ENCODE measurements at places on chromosomes 1 and 21.
A peak's percentile ranks its signal among the peaks of the same experiment; 100 is the strongest.

DNA sequence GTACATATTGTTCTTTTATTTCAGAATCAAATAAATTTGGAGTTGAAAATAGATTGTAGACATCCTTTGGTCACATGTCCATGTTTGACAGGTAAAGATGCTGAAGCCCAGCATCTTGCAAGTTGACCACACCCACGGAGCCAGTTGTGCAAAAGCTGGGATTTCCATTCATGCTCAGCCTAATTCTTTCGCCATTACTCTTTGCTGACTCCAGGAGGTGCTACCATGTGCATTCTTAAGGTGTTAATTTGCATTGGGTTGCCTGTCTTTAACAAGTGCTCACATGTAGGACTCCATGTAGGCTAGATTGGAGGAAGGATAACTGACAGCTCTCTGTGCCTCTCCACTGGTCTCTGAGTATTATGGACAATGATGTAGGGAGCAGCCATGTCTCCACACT is 660.7 kb downstream of the LMO4 start:
- DNase-seq = no peak

DNA sequence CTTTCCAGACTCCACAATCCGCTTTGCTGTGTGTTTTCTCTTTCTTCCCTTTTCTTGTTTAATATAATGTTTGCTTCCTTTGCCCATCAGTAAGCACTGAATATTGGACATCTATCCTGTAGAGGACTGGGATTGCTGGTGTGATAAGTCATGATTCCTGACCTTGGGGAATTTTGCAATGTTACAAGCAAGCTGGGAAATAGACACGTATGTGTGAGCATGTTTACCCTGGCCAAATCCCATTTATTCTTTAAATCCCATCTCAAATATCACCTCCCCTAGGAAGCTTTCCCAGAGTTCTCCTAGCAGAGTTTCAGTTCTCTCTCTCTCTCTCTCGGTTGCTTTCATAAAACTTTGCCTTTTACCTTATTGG is 155.3 kb downstream of the ROR1 start:
- DNase-seq = peak; percentile 25

DNA sequence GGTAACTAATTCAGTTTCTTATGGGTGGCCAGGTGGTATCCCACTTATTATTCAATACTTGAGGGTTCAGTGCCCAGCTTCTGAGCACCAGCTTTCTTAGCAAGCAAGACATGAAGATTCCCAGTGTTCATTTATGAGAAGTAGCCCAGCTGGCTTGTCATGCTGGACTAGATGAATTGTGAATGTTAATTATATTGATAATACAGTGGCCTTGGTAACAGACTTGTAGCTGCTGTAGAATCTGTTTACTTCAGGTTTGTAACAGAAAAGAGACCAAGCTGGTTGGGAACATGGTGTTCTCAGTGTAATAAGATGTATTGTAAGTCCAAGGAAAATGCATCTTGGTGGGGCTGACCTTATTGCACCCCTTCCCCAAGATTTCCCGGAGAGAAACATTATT is 10.1 kb downstream of the AHCYL1 start:
- DNase-seq = no peak

GRCh38 chr1:230068952-230069684 is 2.1 kb downstream of the GALNT2 start:
- no peak for DNase-seq

GRCh38 chr1:63010913-63011660 is 227.2 kb downstream of the ATG4C start:
- peak; percentile 10 for DNase-seq

- DNase-seq = peak; percentile 33
Observed at GRCh38 chr21:31222142-31222541, 121.9 kb downstream of the TIAM1 start.

DNA sequence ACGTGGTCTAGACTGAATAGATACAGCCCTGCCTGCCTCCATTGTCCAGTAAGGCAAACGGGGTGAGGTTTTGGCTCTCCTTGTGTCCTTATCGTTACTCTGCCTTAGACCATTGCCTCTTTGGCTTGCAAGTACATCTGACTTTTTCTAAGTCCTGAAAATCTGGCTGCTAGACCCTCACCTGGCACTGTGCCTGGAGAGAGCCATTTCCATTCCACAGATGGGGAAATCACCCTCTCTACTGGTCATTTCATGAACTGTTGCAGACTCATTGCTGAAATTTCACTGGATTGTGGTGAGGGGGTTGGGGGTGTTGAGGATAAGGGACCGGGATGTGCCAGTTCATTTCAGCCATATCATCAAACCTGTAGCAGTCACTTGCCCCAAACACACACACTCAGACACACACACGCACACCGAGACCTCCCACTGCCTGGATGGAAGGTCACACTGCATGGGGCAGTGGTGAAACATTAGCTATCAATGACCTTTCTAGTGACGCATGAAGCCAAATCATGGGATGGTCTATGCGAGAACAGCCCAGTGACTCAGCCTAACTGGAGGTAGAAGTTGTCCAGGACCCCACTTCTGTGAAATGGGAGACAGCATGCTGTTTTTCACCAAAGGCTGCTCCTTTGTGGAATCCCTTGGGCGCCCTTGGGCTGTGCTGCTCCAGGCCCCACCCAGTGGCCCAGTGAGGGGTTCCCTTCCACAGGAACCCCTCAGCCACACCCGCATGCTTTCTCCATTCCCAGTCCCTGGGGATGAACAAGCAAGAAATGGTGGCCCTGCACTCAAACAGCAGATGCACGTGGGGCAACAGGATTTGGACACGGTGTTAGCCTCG is 34.9 kb upstream of the VASH2 start:
- peak; percentile 59 for DNase-seq

DNA sequence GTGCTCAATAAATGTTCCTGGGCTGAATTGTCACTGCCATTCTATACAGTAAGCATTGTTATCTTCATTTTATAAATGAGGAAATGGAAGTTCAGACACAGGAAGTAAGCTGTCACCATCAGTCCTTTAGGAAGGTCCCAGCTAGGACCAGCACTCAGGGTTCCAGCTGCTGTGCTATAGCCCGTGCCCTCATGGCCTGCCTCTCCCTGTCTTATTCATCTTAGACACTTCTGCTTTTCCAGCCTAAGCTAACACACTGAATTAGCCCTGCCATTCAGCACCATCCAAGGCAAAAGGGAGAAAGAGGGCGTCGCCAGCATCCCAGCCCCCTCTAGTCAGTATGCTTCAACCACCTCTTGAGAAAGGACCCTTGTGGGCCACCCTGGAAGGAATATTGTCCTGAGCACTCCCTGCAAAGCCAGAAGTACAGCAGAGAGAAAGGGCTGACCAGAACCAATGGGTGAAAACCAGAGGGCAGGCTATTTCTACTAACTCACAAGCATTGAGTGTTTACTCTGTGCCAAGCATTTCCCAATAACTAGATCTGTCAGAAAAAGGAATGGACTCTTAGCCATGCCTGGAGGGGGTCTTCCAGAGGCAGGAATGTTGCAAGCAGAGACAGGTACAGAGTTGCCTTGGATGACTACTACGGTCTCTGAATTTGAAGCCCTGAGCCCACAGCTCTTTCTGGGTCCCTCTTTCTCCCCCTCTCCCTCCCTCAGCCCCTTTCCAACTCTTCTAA is 77.9 kb upstream of the NFIA start:
- no peak for DNase-seq

GRCh38 chr1:17573518-17574041 is 34.1 kb downstream of the ARHGEF10L start:
- no peak for DNase-seq

- DNase-seq = no peak
Observed at GRCh38 chr1:241389400-241389799, 32.4 kb upstream of the RGS7 start.

GRCh38 chr21:25967181-25967900 is 203.2 kb downstream of the APP start:
- DNase-seq = no peak

- DNase-seq = no peak
Observed at GRCh38 chr1:53031732-53032131, 30.3 kb upstream of the PODN start.

GRCh38 chr1:233673261-233673946 is 59.5 kb downstream of the KCNK1 start:
- no peak for DNase-seq

Data from fibroblast of upper back skin (primary cell).